ENCODE measurements at places on chromosomes 5 and 9.

DNA sequence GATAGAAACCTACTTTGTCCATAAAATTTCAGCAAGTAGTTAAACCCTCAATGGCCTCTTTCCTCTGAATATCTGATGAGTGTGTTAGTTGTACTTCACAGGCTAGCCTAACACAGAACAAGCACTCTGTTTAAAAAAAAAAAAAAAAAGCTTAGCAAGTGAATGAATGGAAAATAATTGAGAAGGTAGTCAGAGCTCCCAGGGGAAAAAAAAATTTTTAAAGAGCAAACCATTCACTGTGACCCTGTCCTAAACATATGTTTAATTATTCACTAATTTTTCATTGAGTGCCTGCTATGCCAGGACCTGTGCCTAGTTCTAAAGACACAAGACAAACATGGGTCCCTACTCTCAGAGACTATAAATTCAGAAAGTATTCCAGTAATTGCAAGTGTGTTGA lies 69.3 kb downstream of the SH3RF2 start:
- no peak for DNase-seq

DNA sequence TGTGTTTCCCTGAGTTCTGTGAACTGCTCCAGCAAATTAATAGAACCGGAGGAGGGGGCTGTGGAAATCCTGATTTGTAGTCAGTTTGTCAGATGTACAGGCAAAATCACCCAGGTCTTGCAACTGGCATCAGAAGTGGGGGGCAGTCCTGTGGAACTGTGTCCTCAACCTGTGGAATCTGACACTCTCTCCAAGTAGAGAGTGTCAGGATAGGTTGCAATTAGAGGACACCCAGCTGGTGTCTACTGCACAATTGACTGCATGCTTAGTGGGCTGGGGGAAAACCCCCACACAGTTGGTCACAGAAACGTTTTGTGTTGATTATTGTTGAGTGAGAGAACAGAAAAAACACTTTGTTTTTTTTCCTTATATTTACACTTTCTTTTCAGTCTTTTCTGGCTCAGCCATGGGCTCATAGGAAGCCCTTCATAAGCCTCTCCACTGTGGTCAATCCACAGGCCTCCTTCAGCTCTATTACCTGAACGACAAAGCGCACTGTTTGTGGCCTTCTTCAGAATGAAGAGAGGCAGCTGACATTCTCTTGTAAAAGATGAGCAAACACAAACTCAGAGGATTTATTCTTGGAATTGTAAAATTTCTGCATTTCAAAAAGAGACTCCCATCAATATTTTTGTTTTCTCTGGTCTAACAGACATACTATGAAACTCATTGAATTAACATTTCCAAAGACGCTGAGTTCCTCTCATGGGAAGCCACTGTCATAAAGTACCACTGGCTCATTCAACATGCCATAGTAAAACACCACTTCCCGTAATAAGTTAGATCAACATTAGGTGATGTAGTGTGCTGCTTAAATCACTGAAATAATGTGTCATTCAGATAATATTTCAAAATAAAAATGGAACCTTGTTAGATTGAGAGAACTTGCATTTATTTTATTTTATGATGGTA lies 348.9 kb upstream of the RFX3 start:
- DNase-seq: no peak

DNA sequence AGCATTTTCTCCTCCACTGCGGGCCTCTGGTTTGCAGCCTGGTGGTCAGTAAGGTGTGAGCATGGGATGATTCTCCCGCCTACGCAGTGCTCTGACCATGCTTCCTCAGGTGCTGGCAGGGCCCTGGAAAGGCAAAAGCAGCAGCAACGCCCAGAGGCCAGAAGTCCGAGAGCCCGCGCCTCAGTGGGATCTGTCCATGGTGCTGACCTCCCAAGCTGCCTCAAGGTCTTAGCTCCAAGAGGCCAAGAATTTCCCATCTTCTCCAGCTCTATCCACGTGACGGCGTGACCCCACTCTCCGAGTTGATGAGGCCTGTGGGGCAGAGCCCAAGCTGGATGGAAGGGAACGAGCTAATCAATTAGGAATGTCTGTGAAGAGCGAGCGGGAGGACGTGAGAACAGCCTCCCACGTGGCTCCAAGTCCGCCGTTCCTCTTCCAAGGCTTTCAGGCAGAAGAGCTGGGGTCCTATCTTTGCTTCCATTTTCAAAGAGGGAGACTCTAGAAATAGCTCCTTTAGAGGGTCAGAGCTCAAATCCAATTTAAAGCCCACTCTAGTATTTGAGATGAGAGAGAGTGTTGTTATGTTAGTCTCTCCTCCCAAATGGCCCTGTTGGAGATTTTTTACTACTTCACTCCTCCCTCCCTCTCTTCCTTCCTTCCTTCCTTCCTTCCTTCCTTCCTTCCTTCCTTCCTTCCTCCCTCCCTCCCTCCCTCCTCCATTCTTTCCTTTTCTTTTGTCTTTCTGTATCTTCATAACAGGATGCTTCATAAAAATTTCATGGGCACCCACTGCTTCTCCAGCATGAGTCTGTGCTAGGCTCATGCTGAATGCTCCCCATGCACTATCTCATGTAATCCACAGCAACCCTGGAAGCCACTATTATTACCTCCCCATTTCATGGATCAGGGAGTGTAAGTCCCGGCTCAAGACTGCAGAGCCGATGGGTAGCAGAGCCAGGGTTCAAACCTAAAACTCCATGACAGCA lies 69.3 kb downstream of the OLFM1 start:
- no peak for DNase-seq

DNA sequence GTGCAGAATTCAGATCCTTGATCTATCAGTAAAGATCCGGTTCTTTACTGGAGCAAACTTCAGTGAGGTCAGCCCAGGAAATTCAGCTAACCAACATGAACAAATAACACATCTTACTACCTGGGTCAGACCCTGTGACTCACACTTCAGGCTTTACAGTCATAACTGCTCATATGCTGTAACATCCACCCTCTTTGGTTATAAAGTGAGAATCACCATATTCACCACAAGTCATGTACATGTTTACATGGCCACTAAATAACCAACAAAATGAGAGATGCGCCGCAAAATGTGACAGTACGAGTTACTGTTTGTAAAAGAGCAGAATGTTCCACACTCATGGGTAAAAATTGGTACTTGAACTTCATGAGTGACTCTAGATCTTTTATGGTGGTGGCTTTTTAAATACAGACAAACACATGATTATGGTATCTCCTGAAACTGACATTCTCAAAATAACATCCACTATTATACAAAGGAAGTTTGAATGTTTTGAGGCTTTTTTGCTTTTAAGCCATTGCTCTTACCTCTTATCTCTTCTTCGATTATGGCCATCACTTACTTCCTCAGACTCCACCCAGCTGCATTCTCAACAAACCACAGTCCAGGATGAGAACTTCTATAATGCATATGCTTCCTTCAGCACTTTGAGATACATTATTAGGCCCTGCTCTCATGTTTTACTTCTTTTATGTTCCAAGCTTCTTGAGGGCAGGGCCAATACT lies 516.6 kb downstream of the RAB3C start:
- no peak for DNase-seq

DNA sequence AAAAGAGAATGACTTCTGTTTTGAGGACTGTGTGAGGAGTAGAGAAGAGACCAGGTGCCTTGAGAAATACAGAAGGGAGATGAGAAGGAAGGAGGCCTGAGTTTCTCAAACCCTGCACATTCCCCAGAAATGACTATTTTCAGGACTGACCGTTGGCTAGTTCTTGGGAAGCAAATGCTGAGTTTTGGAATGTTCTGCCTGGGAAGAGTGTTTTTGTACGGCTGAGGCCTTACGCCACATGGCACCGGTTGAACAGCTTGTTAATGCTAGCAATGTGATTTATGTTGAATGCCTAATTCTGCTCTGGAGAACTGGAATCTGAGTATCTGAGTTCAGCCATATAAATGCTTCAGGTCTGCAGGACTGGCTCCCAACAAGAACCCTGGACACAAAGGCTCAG lies 152.7 kb upstream of the ADAMTS16 start:
- no peak for DNase-seq

DNA sequence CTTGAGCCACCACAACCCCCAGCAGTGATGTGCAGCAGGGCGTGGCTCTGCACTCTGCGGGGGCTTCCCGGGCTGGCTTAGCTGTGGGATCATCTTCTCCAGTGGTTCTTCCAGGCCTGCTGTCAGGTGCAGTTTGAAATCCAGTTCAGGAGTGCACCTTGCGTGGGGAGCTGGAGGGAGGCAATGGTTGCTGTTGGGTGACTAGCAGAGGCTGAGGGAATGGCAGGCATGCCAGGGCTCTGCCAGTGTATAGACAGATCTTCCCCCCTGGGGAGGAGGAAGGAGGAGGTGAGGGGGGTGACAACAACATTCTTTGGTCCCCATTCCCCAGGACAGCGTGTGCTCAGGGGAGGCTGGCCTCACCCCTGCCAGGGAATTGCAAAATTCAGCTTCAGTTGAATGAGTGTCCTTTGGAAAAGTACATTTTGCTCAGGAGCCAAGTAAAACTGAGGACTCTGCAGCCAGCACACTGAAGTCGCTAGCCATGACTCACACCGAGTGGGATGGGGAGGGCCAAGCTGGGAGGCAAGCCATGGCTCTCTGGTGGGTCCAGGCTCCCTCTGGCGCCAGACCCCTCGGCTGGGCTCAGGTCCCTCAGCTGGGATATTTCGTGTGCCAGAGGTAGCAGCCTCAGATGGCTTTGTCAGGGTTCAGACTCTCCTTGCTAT lies 35.0 kb downstream of the ERGIC1 start:
- DNase-seq: no peak

GRCh38 chr5:10489810-10490426 lies 48.2 kb downstream of the ROPN1L start:
- DNase-seq: no peak

DNA sequence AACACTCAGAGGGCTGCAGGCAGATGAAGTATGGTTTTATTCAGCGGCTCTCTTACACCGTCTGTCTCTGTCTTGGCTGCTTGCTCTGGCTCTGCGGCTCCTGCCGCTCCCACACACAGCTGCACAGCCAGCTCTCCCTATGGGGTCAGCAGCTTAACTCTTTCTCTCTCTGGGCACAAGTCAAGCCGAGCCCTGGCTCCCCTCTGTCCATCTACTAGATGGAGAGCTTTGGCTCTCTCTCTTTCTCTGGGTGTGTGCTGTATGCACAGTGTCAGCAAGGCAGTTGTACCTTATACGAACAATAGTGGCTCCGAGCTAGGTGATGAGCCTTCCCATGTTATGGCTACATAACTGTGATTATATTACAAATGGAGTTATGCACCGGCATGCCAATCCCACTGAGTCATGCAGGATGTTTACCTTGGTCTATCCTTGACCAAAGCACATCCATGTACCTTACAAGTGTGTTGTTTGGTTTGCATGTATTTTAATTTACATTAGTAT lies 19.3 kb upstream of the PPP2CA start:
- no peak for DNase-seq
